Iris pigment epithelial cell (primary cell): ENCODE measurements at places on chromosomes 3 and 15.

DNA sequence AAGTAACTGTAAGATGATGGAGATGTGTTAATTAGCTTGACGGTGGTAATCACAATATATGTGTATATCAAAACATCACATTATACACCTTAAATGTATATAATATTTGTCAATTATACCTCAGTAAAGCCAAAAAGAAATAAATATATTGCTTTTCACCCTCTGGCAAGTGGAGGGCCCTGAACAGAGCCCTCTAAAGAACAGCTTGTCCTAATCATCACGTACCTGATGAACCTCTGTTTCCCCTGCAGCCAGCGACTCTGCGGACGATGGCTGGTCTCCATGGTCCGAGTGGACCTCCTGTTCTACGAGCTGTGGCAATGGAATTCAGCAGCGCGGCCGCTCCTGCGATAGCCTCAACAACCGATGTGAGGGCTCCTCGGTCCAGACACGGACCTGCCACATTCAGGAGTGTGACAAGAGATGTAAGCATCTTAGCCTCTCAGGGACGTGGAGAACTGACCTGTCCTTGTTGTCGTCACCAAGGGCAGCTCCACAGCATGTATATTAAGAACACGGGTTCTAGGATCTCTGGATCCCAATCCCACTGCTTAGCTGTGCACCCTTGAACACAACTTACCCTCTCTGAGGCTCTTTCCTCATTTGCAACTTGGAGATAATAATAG lies 6.3 kb downstream of the THBS1 start:
- DNase-seq: no peak

DNA sequence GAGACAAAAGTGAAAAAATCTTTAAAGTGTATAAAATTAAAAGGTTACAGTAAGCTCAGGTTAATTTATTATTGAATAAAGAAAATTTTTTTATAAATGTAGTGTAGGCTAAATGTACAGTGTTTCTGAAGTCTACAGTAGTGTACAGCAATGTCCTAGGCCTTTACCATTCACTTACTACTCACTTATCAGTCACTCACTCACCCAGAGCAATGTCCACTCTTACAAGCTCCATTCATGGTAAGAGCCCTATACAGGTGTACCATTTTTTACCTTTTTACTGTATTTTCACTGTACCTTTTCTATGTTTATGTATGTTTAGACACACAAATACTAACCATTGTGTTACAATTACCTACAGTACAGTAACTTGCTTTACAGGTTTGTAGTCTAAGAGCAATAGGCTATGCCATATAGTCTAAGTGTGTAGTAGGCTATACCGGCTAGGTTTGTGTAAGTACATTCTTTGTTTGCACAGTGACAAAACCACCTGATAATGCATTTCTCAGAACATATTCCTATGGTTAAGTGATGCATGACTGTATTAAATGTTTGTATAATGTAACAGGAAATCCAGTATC lies 38.1 kb upstream of the NECTIN3 start:
- DNase-seq: no peak

- DNase-seq: no peak
These were observed 163.1 kb upstream of the LRRFIP2 start for GRCh38 chr3:37337481-37337880.

GRCh38 chr3:72665701-72666446 lies 182.4 kb downstream of the SHQ1 start:
- peak; percentile 21 for DNase-seq

- peak; percentile 52 for DNase-seq
These were observed 546 bp downstream of the TRIM59 start for GRCh38 chr3:160448845-160449635.

DNA sequence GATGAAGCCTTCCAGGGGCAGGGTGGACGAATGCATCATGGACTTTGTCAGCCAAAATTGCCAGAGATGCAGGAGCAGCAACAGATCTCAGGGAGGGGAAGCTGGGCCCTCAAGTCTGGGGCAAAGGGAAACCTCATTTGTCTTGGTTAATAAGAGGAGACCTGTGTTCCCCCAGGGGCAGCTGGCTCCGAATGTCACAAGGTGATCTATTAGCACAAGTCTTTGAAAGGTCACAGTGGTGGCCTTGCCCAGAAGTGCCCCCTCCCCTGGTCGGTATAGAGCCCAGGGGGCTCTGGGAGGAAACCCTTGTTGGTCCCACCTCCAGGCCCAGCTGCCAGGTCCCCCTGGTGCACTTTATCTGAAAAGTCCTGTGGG lies 46.2 kb downstream of the ABTB1 start:
- no peak for DNase-seq

DNA sequence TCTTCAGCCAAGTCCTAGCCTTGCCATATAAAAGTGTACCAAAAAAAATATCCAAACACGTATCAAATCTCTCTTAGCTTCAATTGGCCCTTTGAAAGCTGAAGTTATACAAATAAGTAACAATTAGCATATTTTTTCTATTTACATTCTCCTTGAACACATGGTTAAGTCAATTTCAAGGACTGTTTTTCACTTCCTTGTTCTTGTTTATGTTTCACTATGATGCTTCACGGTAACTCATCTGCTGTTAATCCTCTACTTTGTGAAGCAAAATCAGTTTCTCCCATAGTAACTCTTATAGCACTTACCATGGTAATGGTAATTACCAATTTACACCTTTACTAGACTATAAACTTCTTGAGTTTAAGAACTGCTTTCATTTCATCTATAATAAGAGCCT lies 10.6 kb upstream of the SPRED1 start:
- no peak for DNase-seq
